Esophagus squamous epithelium (tissue), 5 donors: ENCODE measurements at places on chromosomes 5 and 9. TPM values are rescaled to one million over a fixed set of nuclear protein-coding genes. Genes with fewer than 3 reads are reported as not detected.

IRX2 gene
- 6.4 TPM for total RNA-seq

DNA sequence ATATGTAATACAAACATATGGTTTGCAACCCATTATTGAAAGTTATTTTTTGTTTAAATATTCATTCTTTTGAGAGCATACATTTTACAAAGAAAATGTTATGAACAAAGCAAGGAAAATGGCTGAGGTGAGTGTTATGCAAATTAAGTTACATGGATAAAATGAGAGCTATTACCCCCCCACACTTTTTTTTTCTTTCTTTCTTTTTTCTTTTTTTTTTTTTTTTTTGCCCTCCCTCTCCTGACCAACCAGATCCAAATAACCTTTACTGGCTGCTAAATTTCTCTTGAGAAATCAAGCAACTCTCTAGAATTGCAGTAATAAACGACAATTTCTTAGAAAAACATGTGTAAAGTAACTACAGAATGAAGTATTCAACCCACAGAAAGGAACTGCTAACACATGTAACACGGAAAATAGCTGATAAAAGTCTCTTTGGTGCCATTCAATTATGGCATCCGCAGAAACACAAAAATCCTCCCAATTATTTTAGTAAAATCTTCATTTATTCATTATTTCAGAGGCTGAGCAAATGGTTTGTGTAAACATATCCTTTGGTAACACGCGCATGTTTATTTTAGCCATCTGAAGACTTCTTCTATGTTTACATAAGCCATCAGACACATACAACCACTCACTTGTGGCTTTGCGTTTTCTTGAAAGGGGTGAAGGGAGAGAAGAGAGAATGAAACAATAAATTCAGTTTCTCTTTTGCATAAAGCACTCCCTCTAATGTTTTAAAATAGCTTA is 216.1 kb downstream of the NFIB start:
- H3K27ac ChIP-seq = no peak overlapping the region
- no peaks in the 10 kb centered on the region for H3K36me3 ChIP-seq
- H3K4me1 ChIP-seq = peaks cover 50% of the 10 kb centered on the region
- H3K4me3 ChIP-seq = no peak overlapping the region

GRCh38 chr5:87151547-87151946 is 116.1 kb upstream of the RASA1 start:
- H3K36me3 ChIP-seq = no peaks in the 10 kb centered on the region
- no peaks in the 10 kb centered on the region for H3K27me3 ChIP-seq
- no peak overlapping the region for H3K27ac ChIP-seq
- H3K4me1 ChIP-seq = no peaks in the 10 kb centered on the region

DNA sequence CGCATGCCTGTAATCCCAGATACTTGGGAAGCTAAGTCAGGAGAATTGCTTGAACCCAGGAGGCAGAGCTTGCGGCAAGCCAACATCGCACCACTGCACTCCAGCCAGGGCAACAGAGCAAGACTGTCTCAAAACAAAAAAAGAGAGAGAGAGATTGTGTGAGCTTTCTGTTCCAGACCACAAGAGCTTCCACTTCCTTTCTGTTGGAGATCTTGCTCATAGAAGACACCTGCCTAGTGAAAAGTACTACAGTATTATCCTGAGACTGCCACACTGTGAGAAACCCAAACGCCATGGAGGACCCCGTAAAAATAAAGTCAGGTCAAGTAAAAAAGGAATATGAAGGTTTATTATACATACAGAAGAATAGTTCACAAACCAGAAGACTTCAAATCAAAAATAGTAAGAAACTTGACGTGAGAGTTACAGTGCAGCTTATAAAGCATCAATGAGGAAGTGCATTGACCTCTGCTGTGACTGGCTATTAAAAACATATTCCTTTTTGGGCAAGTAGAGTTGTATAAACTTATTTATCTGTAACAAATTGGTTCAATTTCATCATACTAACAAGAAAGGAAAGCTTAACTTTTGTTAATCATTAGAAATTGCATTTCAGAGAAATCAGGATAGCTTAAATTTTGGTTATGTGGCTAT is 4.3 kb upstream of the EMB start:
- H3K4me3 ChIP-seq = no peak overlapping the region
- no peaks in the 10 kb centered on the region for H3K27me3 ChIP-seq
- no peak for DNase-seq
- no peaks in the 10 kb centered on the region for H3K36me3 ChIP-seq
- H3K4me1 ChIP-seq = no peaks in the 10 kb centered on the region

DNA sequence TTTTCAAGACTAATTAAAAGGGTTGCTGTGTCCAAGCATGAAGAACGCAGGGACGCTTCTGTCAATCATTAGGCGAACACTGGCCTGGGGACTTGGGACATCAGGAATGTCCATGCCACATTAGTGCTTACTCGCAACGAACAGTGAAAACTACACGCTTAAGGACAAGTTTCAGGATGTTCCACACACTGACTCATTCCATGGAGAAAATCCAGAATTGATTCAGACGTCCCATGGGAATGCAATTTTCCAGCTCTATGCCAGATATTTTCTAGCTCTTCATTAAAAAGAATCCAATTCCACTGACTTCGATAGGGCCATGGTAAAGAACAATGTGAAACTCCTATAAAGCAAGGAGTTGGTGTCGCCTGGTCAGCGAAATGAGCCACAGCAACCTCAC is 98.2 kb downstream of the CAMSAP1 start:
- peaks cover 4% of the 10 kb centered on the region for H3K36me3 ChIP-seq
- no peaks in the 10 kb centered on the region for H3K4me1 ChIP-seq
- H3K27ac ChIP-seq = no peak overlapping the region
- no peak overlapping the region for H3K4me3 ChIP-seq

DNA sequence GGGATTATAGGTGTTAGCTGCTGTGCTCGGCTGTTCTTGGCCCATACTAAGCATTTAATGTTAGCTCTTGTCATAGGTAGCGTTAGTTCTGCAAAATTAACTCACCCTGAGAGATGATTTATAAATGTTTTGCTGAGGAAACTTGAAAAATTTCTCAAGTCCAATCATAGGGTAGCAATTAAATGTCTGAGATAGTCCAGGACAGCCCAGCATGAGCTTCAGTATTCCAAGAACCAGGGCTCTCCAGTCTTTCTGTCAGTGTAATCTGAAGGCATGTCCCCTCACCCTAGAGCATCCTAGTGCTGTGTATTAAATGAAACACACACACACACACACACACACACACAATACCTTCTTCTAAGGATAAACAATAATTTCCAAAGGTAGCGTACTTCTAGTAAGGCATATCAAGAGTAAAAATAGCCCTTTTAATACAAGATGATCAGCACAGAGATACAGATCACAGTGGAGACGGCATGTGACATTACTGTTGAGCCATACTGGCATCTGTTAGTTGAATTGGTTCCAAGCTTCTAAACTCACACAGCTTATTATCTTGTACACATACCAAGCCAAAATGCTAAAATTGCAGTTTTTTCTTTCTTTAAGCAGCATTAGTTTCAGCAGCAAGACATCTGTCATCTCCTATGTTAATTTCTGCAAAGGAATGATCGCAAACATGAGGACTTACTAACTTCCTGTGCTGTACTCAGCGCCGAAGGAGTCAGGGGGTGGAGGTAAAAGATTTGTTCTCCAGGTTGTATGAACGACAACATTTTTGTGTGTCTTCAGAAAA is 46.3 kb upstream of the JMY start:
- H3K27me3 ChIP-seq = no peaks in the 10 kb centered on the region
- no peaks in the 10 kb centered on the region for H3K36me3 ChIP-seq
- no peak overlapping the region for H3K27ac ChIP-seq
- no peak for DNase-seq
- no peak overlapping the region for H3K4me3 ChIP-seq

- no peaks in the 10 kb centered on the region for H3K36me3 ChIP-seq
- H3K4me1 ChIP-seq = no peaks in the 10 kb centered on the region
- H3K27ac ChIP-seq = no peak overlapping the region
- H3K27me3 ChIP-seq = no peaks in the 10 kb centered on the region
Observed at GRCh38 chr5:127101533-127101932, 28.2 kb upstream of the C5orf63 start.

DNA sequence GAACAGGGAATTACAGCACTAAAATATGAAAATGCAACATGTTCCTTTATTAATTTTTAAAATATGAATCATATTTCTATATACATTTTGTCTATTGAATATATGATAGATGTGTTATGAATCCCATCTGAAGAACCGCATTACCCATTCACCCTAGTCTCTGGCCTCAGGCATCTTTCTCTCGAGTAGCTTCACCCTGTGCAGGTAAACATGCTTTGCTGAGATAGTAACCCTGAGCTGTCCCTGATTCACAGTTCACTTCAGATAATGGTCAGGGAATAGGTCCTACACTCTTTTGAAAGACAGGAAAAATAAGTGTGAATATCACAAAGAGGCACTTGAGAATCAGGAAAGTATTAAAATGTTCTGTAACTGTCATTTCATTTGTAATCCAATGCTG is 766.8 kb downstream of the IRX1 start:
- H3K4me3 ChIP-seq = no peak overlapping the region
- no peaks in the 10 kb centered on the region for H3K27me3 ChIP-seq
- H3K4me1 ChIP-seq = no peaks in the 10 kb centered on the region
- no peaks in the 10 kb centered on the region for H3K36me3 ChIP-seq

ARSI gene
- total RNA-seq = 2.1 TPM

DNA sequence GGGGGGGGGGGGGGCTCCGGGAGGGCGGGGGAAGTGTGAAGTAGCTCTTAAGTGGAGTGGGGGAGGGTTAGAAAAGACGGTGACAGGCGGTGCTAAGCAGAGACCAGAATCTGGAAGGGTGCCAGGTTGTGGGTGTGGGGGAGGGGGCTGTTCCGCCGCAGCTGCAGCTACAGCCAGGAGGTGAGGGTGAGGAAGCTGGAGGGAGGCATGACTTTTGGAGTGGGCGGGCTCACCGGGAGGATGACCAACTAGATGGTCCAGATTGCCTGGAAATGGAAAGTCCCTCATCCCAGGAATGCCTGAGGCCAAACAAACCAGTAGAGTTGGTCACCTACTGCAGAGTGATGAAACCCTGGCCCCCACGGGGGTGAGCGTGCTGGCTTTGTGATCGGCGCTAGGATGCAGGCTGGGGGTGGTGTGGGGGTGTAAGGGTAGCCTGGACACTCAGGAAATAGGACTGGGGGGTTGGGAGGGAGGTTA is 158.1 kb upstream of the SHB start:
- H3K4me1 ChIP-seq = peaks cover 15% of the 10 kb centered on the region
- DNase-seq = no peak
- H3K36me3 ChIP-seq = no peaks in the 10 kb centered on the region
- H3K27me3 ChIP-seq = no peaks in the 10 kb centered on the region

DNA sequence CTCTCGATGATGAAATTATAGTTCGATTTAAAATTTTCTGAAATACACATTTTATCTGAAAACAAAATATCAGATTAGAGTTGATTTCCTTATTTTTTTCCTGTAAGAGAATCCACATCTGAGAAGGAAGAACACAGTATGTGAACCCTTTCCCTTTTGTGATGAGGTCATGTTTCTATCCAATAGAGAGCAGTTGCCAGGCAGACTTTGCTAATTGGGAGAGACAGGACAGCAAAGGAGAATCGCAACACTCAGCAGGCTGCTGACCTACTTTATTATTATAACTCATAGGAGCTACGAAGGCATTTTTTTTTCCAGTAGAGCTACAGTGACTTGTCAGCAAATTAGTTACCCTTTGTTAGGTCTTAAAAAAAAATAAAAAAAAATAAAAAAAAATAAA is 242.1 kb downstream of the HCN1 start:
- H3K4me1 ChIP-seq = no peaks in the 10 kb centered on the region
- no peak for DNase-seq
- H3K4me3 ChIP-seq = no peak overlapping the region
- no peak overlapping the region for H3K27ac ChIP-seq
